Diencephalon (tissue), 1 donor: ENCODE measurements at places on chromosomes 2 and 18. TPM values are rescaled to one million over a fixed set of nuclear protein-coding genes. Genes with fewer than 3 reads are reported as not detected.

Gene PRR30
- total RNA-seq = not detected

Gene RNPEPL1
- 6.7 TPM for total RNA-seq

Gene ARHGAP28
- 10.1 TPM for total RNA-seq

Gene CCDC178
- 2.3 TPM for total RNA-seq

Gene ZC3H6
- total RNA-seq = 25.4 TPM

Gene TMEM178A
- total RNA-seq = 24.2 TPM

Gene IL37
- not detected for total RNA-seq

Gene SCN9A
- 114 TPM for total RNA-seq

Gene SLC14A1
- total RNA-seq = 5.1 TPM

Gene CERS6
- 122 TPM for total RNA-seq

Gene FAM124B
- 11.5 TPM for total RNA-seq

Gene RAB1A
- total RNA-seq = 128 TPM

Gene C2orf72
- 46.1 TPM for total RNA-seq

Gene GALNT14
- total RNA-seq = 20.5 TPM

Gene HOXD8
- not detected for total RNA-seq

Gene POTEI
- total RNA-seq = 1.2 TPM

Gene HJURP
- total RNA-seq = 4.4 TPM

Gene DHX57
- total RNA-seq = 51.4 TPM

Gene HOXD4
- not detected for total RNA-seq

Gene SLC8A1
- total RNA-seq = 190 TPM

Gene CFAP221
- total RNA-seq = 25.4 TPM

Gene GNAL
- 122 TPM for total RNA-seq

Gene INPP1
- total RNA-seq = 17.3 TPM

Gene CAPN13
- 0.23 TPM for total RNA-seq
